Foreskin melanocyte (primary cell): ENCODE measurements at places on chromosomes 12 and 14.

GRCh38 chr12:53670971-53671370, 4.9 kb downstream of the ATP5MC2 start:
- no peak for DNase-seq

- DNase-seq, result no peak
Measured at GRCh38 chr12:123200414-123200813, 32.5 kb downstream of the MPHOSPH9 start.

GRCh38 chr12:56241424-56242303, 11.8 kb downstream of the SLC39A5 start:
- DNase-seq, result no peak

- no peak for DNase-seq
Measured at GRCh38 chr12:124501112-124501561, 66.3 kb downstream of the NCOR2 start.

- DNase-seq, result no peak
Measured at GRCh38 chr14:30518867-30519560, 39.9 kb upstream of the G2E3 start.
